ENCODE measurements at places on chromosomes 3 and 15.

GRCh38 chr15:62505762-62506161, 340.7 kb upstream of the C2CD4B start:
- no peak for DNase-seq

GRCh38 chr3:35641920-35642527, 2.7 kb downstream of the ARPP21 start:
- no peak for DNase-seq

DNA sequence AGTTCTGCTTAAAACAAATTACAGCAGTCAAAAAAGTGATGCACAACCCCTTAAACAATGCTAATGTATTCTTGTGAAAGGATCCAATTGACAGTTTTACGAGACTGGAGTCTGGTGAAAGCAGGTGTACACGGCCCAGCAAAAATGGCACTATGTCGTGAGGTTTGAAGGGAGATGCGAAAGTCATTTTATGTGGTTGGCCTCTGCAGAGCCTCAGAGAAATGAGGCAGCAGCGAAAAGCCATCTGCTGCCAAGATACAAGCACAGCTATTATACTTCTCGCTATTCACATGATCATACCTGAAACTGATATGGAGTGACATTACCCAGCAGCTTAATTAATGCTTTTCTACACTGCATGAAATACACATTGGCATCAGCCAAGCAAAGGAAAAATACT, 36.4 kb downstream of the MECOM start:
- no peak for DNase-seq

DNA sequence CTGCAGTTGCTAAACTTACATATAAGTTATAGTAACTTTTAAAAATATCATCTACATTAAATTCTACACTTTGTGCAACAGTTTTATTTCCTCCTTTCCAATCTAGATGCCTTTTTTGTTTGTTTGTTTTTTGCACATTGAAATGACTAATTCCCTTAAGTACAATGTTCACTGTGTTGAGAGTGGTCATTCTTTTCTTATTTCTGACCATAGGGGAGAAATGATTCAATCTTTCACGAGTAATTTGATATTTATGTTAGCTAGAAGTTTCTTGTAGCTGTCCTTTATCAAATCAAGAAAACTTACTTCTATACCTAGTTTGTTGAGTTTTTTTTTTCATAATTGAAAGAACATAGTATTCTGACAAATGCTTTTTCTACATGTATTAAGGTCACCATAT, 85.0 kb upstream of the CBLB start:
- no peak for DNase-seq

GRCh38 chr15:71853543-71853942, 43.2 kb downstream of the NR2E3 start:
- DNase-seq, result no peak

DNA sequence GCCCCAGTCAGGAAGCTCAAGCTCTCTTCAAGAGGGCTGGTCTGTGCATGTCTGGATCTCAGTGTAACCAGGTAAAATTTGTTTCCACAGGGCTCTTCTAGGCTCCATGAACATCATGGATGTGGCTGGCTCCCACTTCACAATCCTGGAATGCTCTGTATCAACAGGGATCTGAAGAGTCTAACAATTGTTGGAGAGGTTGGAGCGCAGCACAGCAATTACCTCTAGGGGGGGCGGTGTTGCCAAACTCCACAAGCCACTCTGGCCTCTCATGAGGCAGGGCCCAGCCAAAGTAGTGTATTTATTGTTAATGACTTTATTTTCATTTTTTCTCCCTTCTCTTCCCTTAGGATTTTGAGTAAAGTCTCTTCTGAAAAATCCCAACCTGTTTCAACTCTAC, 6.1 kb upstream of the EIF2B5 start:
- no peak for DNase-seq

GRCh38 chr15:71761649-71762048, 48.7 kb upstream of the NR2E3 start:
- no peak for DNase-seq

GRCh38 chr3:72584262-72584661, 264.0 kb downstream of the SHQ1 start:
- DNase-seq, result no peak
